ENCODE measurements at places on chromosomes 3 and 15. TPM values are rescaled to one million over a fixed set of nuclear protein-coding genes. Genes with fewer than 3 reads are reported as not detected.
A peak's percentile ranks its signal among the peaks of the same experiment; 100 is the strongest.

DNA sequence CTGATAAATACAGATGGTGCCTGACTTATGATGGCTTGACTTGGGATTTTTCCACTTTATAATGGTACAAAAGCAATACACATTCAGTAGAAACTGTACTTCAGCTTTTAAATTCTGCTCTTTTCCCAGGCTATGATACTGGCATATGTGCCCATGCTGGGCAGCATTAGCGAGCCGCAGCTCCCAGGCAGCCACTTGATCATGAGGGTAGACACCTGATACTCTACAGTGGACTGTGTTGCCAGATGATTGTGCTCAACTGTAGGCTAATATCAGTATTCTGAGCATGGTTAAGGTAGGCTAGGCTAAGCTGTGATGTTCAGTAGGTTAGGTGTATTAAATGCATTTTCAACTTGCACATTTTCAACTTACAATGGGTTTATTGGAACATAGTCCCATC lies 17.7 kb upstream of the FEM1B start:
- DNase-seq = no peak

- no peak for DNase-seq
These were observed 62.2 kb downstream of the ABHD5 start for GRCh38 chr3:43752905-43753304.

Gene SLC28A1
- 0.17 TPM for total RNA-seq

GRCh38 chr15:40100947-40101905 lies 7.5 kb downstream of the BMF start:
- DNase-seq = no peak

DNA sequence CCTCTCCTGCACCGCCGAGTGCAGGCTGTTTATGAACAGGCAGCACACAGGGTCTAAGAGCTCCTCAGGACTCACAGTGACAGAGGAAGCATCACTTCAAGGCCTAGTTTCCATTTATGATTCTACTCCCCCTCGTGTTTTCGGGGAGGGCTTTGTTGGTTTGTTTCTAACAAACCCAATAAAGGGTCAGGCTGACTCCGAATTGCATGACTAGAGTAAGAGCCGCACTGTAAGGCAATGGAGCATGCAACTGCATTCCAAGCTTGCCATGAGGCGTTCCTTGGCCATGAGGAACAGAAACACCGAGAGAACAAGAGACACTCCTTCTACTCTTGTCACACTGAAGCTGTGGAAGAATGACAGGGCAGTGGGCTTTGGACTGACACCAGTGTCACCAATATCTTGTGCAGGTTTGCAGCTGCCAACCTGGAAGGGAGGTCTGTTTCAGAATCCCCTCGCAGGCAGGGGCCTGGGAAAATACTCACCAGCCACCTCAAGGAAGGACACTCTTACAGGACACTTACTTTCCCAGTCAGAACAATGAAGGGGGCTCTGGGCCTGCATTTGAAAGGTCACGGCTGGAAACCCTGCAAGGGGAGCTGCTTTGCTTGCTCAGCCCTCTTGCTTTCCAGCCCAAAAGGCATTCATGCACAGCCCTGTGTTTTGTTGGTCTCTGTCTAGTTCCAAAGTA lies 96.8 kb downstream of the ADAMTS17 start:
- no peak for DNase-seq

DNA sequence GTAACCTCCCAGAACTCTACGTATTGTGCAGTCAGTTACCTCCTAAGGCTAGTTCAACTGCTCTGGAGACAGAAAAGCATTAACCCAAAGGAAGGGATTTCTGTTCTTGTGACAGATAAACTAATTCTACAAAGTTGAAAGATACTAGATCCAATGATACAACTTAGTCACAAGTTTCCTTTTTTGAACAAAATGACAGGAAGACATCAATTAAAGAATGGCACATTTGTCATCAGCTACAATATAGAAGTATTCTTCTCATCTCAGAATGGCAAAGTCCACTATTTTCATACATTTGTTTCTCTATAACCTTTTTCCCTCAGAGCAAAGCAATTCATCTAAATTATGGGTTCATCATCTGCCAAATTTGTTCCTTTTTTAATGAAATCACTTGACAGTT lies 43.7 kb downstream of the ISL2 start:
- DNase-seq = no peak

DNA sequence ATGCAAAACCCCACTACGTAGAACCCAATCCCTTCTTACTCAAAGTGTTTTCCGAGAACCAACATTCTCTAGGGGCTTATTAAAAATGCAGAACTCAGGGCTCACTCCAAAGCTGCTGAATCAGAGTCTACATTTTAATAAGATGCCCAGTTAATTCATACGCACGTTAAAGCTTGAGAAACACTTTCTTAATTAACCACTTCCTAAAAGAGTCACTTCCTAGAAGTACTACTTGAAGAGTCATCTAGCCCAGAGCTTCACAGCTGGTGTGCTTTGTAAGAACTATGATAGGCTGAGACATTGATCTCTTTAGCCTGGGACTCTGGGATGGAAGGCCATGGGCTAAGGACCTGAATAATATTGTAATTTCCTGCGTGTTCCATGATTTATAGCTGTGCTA lies 9.0 kb downstream of the COL6A5 start:
- no peak for DNase-seq

Gene TMEM207
- total RNA-seq = not detected

Gene KLF15
- 0.61 TPM for total RNA-seq

DNA sequence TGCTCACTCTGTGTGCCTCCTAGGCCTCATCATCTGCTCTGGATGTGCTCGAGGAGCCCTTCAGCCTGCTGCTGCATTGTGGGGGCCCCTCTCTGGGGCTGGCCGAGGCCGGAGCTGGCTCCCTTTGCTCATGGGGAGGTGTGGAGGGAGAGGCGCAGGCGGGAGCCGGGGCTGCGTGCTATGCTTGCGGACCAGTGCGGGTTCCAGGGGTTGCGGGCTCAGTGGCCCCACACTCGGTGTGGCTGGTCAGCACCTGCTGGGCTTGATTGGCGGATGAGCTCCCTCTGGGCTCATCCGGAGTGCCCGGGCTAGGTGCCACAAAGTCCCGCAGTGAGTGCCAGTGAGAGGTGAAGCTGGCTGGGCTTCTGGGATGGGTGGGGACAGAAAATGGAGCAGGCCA lies 264.2 kb downstream of the SI start:
- no peak for DNase-seq

- DNase-seq = peak; percentile 66
These were observed 878 bp downstream of the DYNC1LI1 start for GRCh38 chr3:32569540-32570420.

Gene SLCO3A1
- 9.5 TPM for total RNA-seq

- peak; percentile 71 for DNase-seq
These were observed 1.6 kb downstream of the OXTR start for GRCh38 chr3:8767667-8768363.

GRCh38 chr3:47225310-47225906 lies 57.2 kb downstream of the KIF9 start:
- no peak for DNase-seq

- peak; percentile 14 for DNase-seq
These were observed 117.4 kb downstream of the ATG7 start for GRCh38 chr3:11389386-11390268.

GRCh38 chr15:32029409-32029861 lies 880 bp upstream of the CHRNA7 start:
- DNase-seq = no peak

GRCh38 chr3:11661827-11662226 lies 18.1 kb upstream of the VGLL4 start:
- peak; percentile 25 for DNase-seq

- no peak for DNase-seq
These were observed 276.6 kb downstream of the SHQ1 start for GRCh38 chr3:72571638-72572114.

DNA sequence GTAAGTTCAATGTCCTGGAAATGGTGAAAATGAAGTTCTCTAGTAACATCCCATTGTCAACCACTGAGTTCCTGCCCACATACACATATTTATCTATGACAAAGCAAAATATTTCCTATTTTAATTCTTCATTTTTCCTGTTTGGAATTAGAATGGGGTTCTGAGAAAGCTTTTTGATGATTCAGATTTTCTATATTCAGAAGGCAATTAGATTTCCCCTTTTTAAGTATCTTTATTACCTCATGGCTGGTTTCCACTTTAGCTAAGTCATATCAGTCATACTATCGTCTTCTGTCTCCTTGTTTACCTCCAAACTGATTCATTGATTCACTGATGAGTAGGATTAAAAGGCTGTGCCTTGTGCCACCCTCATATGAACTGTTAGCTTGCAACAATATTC lies 17.9 kb downstream of the ETFA start:
- DNase-seq = peak; percentile 22

Gene KIF7
- total RNA-seq = 10.2 TPM

DNA sequence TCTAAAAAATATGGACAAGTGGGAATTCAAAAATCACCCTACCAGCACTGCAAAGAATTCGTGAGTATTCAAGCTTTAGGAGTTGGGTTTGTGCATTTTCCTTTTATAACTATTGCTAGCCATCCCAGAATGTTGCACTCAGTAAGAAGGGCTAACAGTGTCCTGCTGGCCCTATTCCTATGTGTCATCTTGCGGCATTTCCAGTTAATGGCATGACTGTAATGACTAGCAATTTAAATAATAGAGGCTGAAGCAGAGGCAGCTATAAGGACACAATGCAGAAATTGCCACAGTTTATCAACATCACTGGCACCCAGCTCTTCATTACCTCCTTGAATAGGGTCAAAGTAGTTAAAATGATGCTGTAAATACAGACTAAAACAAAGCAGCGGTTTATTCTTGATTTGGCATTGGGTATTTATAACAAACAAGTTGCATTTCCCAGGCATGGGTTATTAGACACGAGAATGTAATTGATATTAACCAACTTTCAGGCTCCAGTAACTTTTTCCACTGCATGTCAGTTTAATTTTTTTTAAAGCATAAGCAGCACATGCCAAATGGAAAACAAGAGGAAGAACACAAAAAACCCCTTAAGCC lies 177.6 kb downstream of the FHIT start:
- DNase-seq = no peak

Gene RETNLB
- not detected for total RNA-seq

DNA sequence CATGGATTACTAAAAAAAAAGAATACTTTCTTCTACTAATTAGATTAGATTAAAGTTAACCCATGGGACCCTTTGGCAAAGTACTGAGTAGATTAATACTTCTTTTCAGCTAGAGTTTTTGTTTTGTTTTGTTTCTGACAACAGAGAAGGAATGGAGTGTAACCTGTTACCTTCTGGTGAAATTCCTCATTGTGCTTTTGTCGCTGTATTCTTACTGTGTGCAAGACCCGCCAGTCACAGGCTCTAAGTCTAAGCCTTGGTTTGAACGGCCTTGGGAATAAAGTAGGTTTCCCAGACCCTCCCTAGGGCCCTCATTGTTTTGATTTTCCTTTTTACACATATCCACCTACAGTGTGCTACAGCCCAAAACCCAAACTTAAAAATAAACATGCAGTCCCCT lies 171.1 kb upstream of the IL12A start:
- no peak for DNase-seq

Gene PLA2G4F
- 0.71 TPM for total RNA-seq

GRCh38 chr3:61031503-61031902 lies 219.7 kb downstream of the FHIT start:
- DNase-seq = no peak

Gene GOLGA6D
- total RNA-seq = not detected

DNA sequence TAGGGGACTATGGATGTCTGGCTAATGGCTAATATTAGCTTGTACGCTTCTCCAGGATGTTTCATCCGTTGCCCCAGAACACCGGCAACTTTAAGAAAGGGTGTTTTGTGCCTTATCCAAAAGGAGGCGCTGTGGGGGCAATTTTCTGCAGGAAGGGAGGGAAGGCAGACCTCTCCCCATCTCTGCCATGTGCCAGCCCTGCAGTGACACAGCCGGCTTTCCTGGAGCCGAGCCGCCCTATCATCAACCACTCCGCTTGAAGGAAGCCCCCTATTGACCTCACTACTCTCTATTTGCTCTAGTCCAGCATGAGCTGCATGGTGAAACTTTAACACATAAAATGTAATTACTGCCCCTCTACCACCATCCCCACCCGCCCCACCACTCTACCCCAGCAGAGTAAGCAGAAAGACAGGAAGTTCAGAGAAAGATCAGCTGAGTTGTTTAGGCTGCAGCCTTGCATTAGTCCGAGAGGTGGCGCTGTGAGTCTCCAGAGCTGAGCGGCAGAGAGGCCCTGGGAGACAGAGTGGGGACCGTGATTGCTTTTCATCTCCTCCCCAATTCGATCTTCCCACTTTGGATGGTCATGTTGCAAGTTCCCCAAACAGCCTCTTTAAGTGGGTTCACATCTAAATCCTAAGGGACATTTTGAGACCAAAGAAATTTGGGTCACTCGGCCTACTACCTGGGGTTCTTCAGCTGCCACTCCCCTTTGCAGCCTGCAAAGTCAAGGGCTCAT lies 24.5 kb upstream of the RAD18 start:
- peak; percentile 50 for DNase-seq

GRCh38 chr3:155393316-155393715 lies 99.8 kb upstream of the STRIT1 start:
- DNase-seq = no peak

DNA sequence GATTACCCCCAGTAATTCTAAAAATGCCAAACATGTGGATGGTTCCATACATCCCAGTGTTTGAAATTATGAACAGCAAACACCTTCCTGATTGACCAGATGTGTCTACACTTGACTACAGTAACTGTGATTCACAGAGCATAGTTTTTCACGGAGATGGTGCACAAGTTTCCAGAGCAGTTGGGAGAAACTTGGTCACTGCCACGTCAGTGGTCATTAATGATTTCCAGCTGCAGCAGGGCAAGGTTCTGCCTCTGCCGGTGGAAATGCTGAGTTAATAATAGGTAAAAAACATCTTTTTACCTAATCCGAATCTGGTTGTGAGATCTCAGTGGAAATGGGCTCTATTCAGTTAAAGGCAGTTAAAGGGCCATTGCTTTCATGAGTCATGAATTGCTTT lies 154.1 kb upstream of the FEZF2 start:
- DNase-seq = no peak

DNA sequence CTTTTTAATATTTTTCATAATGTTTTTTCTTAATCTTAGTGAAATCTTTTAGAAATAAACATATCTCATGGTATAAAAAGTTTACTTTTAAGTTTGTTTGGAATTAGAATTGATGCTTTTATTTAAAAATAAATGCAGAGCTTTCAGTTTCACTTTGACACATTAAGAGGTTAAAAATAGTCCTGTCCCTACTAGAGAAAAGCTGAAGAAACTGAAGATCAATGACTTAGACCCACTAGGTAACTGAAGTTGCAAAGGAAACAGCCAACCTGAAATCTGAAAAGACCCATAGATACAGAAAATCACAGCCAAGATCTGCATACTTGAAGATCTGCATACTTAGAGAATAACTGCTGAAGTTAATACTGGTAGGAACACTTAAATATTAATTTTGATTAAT lies 237.6 kb downstream of the RAP2B start:
- no peak for DNase-seq

Gene SST
- not detected for total RNA-seq

Gene FAH
- 41.9 TPM for total RNA-seq

Gene IL16
- 2.3 TPM for total RNA-seq

DNA sequence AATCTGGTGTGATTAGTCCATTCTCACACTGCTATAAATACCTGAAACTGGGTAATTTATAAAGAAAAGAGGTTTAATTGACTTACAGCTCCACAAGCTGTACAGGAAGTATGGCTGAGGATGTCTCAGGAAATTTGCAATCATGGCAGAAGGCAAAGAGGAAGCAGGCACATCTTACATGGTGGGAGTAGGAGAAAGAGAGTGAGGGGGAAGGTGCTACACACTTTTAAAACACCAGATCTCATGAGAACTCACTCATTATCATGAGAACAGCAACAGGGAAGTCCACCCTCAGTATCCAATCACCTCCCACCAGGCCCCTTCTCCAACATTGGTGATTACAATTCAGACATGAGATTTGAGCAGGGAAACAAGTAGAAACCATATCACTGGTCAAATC lies 24.0 kb upstream of the ACP3 start:
- no peak for DNase-seq

All from mammary epithelial cell (primary cell).